ENCODE measurements at places on chromosomes 7 and 10. TPM values are rescaled to one million over a fixed set of nuclear protein-coding genes. Genes with fewer than 3 reads are reported as not detected.

Gene RSPH10B
- polyA plus RNA-seq: not detected

Gene KCND2
- polyA plus RNA-seq: not detected

Gene LRWD1
- polyA plus RNA-seq: 15.2 TPM

DNA sequence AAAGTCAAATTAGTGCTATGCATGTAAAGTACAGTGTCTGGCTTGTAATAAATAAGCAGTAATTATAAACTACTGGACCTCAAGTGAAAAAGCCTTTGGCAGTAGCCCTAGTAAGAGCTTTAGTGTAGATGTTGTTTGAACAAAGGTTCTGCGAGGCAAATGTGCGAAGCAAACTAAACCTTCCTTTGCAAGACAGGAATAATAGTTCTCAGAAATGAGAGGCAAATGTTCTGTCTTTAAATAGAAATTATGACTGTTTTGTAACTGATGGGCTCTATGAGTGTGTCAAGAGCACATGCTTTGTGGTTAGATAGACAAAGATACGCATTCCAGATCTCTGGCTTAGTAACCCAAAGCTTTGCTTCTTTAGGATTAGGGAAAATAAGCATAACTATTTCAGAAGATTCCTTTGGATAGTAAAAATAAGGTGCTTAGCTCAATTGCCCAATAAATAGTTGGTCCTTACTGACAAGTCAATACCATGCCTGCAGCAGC is 169.2 kb upstream of the CDC14C start:
- DNase-seq: no peak

DNA sequence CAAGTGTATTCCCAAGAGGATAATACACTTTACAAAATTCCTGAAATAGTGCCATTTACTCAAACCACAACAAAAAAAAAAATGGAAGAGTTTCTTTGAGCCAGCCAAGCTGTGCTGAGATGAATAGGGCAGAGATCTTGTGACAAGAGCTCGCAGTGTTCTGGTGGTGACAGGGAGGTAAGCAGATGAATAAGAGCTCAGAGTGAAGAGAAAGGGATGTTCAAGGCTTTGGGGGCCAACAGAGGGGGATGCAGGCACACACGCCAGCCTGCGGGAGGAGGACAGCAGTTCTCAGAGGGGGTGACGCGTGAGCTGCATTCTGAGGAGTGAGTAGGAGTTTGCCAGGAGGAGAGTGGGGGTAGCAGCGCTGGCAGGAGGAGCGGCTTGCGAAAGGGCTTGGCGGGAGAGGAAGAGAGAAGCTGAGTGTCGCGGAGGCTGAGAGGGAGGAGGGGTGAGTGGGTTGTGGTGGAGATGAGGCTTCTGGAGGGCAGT is 194.4 kb upstream of the IMMP2L start:
- DNase-seq: no peak

- DNase-seq: no peak
Measured at GRCh38 chr7:148893071-148893470, 9.0 kb upstream of the EZH2 start.

GRCh38 chr7:135342887-135343286 is 109.2 kb downstream of the STRA8 start:
- no peak for DNase-seq

DNA sequence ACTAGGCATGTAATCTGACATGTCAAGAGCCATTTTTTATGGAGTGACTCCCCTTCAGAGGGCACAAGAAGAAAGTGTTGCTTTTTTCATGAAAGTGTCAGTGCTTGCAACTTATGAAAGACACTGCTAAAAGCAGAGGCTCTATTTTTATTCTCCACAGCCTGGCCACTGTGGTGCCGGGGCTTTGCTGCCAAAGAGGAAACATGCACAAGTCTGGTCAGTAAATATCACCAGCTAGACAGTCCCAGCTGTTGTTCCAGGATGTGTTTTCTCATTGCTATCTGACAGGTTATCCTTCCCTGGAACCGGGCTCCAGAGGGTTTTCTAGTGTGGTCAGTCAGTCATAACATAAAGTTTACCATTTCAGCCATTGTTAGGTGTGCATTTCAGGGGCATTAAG is 180.7 kb upstream of the PITRM1 start:
- no peak for DNase-seq

- no peak for DNase-seq
Measured at GRCh38 chr10:29826801-29827450, 192.2 kb upstream of the SVIL start.

- no peak for DNase-seq
Measured at GRCh38 chr10:107915215-107915610, 750.7 kb upstream of the SORCS1 start.

GRCh38 chr10:114188001-114188400 is 8.8 kb downstream of the TDRD1 start:
- DNase-seq: no peak

Gene SYT15B
- polyA plus RNA-seq: not detected

Gene CALHM3
- polyA plus RNA-seq: not detected

- DNase-seq: no peak
Measured at GRCh38 chr10:107727767-107728317, 563.3 kb upstream of the SORCS1 start.

- DNase-seq: no peak
Measured at GRCh38 chr7:131652934-131653333, 96.5 kb upstream of the PODXL start.

Gene SLIT1
- 0.05 TPM for polyA plus RNA-seq

GRCh38 chr7:69911337-69911736 is 313.1 kb downstream of the AUTS2 start:
- DNase-seq: no peak

GRCh38 chr10:21297603-21298383 is 227.7 kb downstream of the SKIDA1 start:
- no peak for DNase-seq

GRCh38 chr7:121301446-121302213 is 27.2 kb upstream of the WNT16 start:
- DNase-seq: no peak

Gene TMEM248
- polyA plus RNA-seq: 128 TPM

- no peak for DNase-seq
Measured at GRCh38 chr10:104011904-104012303, 45.0 kb downstream of the SLK start.

DNA sequence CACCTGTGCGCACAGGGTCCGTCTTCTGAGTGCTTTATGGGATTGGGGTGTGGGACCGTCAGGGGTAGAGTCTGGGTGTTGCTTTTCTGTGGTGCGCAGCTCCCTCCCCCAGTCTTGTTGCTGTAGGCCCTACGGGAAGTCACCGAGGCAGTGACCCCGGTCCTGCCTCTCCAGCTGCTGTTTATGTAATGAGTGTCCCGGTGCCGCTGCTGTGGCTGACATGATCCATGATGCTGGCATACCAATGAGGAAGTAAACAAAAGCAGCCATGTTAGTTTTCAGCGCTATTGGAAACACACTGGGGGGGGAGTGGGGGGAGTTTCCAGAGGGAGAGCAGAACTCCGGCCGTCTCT is 1.1 kb downstream of the TRIM8 start:
- peak; percentile 69 for DNase-seq

Gene SPDYE8
- 0.10 TPM for polyA plus RNA-seq

Gene ELFN1
- not detected for polyA plus RNA-seq

Gene ZDHHC6
- 48.0 TPM for polyA plus RNA-seq

DNA sequence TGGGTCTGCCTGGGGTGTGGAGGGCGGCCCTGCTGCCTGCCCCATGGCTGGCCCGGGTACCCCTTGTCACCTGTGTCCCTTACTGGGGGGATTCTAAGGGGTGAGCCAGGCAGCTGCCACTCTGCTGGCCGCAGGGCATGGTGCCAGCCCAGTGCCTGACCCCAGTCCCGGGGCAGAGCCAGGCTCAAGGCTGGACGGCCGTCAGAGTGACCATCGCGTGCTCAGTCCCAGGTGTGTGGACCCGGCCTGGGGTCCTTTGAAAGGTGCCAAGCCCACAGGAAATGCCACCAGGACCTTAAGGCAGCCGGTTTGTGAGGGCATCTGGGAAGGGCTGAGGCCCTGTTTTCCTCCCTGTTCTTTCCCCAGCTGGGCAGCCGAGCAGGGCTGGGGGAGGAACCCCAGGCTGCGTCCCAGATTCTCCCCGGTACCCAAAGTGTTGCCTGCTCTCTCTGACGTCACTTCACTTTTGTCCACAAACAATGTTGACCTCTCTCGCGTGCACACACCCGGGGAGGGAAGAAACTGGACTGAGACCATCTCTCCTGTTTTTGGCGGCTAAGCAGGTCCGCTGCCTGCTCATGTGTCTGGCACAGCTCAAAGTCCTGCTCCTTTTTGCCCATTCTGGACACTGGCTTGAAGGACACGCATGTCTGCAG is 37.6 kb downstream of the PAPOLB start:
- no peak for DNase-seq

Gene SLC37A3
- polyA plus RNA-seq: 15.0 TPM

DNA sequence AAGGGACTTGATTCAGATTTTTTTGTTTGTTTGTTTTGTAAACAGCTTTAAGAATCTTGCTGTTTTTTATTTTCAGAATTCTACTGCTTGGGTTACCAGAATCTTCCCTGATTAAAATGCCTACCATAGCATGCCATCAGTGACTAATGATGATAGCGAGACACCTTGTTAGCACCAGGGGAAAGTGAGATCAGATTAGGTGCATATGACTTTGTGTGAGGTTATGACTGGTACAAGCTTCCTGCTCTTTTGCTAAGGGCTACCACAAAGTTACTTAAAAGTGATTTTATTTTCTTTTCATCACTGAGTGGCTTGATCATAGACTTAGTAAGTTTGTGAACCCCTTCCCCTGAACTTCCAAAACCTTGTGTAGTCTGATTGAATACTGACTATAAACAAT is 93.5 kb downstream of the SND1 start:
- no peak for DNase-seq

Gene TEX36
- polyA plus RNA-seq: not detected
